Adrenal gland (tissue), 19 donors: ENCODE measurements at places on chromosomes 16 and 17. TPM values are rescaled to one million over a fixed set of nuclear protein-coding genes. Genes with fewer than 3 reads are reported as not detected.

The KRTAP4-3 gene
- not detected for total RNA-seq

The TBC1D3B gene
- not detected for total RNA-seq

The RAB37 gene
- 6.6 TPM for total RNA-seq

The CARD14 gene
- total RNA-seq, result 1.5 TPM

The KRT25 gene
- total RNA-seq, result not detected

The CRYBA1 gene
- total RNA-seq, result not detected

The TOM1L1 gene
- 43.9 TPM for total RNA-seq

The KRT16 gene
- total RNA-seq, result 0.53 TPM

The KRTAP4-6 gene
- total RNA-seq, result not detected

The HDAC5 gene
- 15.1 TPM for total RNA-seq

The ZFP1 gene
- total RNA-seq, result 9.6 TPM

The COQ7 gene
- total RNA-seq, result 18.7 TPM

The ICAM2 gene
- total RNA-seq, result 17.1 TPM

The MSI2 gene
- total RNA-seq, result 62.6 TPM

The RAPGEFL1 gene
- 1.1 TPM for total RNA-seq

The RNU2-1 gene
- 3,253 TPM for total RNA-seq

The G6PC1 gene
- total RNA-seq, result not detected

The GSDMA gene
- total RNA-seq, result not detected

The ANKFY1 gene
- total RNA-seq, result 68.0 TPM

The EFCAB5 gene
- not detected for total RNA-seq

The NAGLU gene
- total RNA-seq, result 115 TPM

The B4GALNT2 gene
- total RNA-seq, result 0.18 TPM
